WTC11 (cell line): ENCODE measurements at places on chromosomes 1 and 21. TPM values are rescaled to one million over a fixed set of nuclear protein-coding genes. Genes with fewer than 3 reads are reported as not detected.
A peak's percentile ranks its signal among the peaks of the same experiment; 100 is the strongest.

DNA sequence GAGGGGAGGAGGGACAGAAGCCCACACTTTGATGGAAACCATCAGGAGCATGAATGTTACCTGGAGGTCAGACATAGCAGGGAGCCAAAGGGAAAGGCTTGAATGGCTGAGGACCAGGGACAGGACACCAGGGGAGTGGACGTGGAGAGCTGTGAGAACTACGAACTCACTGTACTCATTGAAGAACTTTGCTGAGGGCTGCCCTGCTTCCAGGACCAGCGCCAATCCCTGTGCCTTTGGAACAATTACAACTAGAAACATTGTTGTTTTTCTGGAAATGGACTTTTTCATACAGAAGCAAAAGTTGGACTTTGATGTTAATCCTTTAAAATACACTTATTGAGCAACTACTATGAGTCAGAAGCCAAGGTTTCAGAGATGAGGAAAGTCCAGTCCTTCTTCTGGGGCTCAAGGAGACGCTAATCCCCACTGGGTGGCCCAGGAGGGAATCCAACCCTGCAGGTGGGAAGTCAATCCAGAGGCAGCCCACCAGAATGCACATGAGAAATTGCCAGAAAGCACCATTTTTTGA, 12.9 kb downstream of the TSPAN2 start:
- no peak for DNase-seq

- peak; percentile 32 for DNase-seq
Measured at GRCh38 chr1:181676269-181676668, 193.0 kb downstream of the CACNA1E start.

OR11L1 gene
- not detected in 3 replicates for total RNA-seq

DNA sequence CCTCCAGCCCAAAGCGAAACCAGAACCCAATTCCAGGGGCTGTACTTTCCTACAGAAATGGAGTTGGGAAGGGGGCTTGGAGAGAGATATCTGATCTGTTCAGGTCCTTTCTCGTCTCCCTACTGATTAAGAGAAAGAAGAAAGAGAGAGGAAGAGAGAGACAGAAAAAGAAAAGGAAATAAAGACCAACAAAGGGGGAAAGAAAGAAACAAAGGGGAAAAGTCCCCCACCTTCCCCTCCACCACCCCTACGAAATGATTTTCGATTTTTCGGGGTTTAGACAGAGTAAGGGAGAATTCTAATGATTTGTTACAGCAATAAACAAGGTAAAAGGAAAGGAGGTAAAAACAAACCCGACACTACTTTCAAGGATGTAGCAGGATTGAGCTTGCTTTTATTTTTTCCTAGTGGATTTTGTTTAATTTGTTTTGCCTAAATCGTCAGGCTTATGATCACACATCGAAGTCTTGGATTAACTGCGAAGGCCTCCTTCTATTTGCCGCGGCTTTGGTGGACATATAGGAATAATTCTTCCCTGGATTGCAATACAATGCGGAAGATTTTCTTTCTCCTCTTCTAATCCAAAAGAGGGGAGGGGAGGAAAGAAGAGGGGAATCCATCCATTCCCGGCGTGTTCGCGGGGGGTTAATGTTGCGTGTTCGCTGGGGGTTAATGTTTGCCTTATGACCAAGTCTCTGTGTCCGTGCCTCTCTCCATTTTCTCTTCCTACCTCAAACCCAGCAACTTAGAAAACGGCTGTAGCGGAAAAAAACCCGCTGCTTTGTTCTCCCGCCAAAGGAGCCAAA, 1.9 kb downstream of the TAL1 start:
- DNase-seq = no peak

- no peak for DNase-seq
Measured at GRCh38 chr1:107877092-107877491, 87.9 kb downstream of the VAV3 start.

- no peak for DNase-seq
Measured at GRCh38 chr1:172019976-172020375, 178.7 kb downstream of the DNM3 start.

CCDC17 gene
- 2.1 to 3.5 TPM (median 2.4 TPM) in 3 replicates for total RNA-seq

DNA sequence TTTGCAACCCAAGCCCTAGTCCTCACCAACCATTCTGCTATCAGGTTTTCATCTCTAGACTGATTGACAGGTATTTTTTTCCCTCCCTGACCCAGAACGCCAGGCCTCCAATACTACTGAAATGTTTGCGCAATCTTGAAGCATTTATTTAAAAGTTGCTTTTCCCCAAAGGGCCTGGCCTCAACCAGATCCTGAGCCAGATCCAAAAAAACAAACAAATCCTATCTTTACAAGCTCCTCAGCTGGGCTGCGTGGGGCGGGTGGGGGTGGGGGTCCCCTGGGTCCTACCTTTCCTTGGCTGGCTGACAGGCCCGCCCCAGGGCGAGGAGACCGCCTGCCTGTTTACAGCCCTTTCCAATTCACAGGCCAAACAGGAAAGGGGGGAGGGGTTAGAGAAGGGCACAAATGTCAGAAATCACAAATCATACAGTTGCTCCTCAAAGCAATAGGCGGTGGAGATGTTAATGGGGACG, 98.8 kb downstream of the FOXD2 start:
- DNase-seq = no peak

DNA sequence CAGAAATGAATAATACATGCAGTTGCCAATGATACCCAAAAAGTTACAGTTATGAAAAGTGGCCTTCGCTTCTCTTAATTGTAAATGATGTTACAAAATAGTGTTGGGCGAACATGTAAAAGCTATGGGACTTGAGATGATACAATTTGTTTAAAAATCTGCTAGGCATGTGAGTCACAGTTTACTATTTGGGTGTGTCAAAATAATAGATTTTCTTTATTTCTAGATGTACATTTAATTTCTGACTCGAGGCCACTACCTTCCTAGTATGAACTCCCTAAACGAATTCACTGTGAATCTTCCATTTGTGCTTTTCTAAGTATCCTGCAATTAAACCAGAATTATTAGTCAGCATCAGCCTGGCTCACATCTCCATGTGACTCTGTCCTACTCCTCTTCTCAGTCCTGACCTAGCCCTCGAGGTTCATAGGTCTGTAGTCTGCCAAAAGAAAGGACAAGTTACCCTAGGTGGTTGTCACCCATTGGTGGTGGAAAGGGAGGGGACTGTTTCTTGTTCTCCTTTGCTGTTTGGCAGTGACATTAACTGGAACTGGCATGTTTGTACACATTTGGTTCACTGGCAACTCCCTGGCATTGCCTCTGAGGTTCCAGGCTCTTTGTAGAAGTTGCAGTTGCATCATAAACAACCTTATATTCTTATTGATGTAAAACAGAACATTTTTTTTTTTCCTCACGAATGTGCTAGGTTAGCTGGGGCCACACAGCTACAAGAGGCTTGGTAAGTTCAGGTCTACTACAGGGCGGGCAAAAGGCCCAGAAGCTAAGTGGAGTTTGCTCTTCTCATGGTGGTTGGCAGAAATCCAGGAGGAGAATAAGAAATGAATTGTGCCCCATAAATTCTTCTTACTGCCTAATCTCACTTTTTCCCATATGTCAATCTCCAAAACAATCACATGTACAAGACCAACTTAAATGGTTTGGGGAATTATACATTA, 746.5 kb upstream of the ADAMTS5 start:
- DNase-seq = no peak

DNA sequence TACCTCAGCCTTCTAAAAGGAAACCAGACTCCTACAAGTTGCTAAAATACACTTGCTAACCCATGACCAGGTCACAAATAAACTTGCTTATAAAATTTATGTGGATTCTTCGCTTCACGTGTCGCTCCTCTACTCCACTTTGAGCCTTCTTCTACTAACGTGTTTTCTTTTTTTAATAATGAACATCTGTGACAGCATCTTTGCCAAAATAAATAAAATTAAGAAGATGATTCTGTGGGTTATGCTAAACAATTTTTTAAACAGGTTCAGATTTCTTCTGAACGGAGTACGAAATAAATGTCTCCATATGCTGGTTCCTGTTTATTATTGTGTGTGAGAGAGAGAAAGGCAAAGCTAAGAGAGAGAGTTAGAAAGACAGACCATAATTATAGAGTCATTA, 735.8 kb downstream of the LTN1 start:
- no peak for DNase-seq

PGLYRP3 gene
- total RNA-seq = not detected in 3 replicates

TAS1R1 gene
- 0.11 to 0.16 TPM in 2 of 3 replicates, not detected in the other for total RNA-seq
